Lung (tissue), 17 donors: ENCODE measurements at places on chromosomes 3 and 15.

DNA sequence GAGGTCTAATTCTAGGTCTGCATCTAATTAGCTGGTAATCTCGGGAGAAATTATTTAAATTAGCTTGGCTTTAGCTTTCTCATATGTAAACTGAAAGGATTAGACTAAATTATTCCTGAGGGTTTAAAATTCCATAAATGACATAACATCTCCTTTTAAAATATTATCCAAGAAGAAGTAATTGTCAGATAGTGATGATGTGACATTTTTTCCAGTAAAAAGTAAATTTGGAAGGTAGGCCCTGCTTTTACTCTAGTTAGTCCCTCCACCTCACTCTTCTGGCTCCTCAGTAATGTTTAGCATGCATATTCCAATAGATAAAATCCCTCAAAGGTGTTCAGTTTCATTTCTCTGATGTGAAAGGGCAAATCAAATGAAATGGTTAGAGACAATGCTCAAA, 215.7 kb downstream of the FHIT start:
- no peak for DNase-seq

- DNase-seq, result no peak
Measured at GRCh38 chr3:121768452-121768851, 18.9 kb upstream of the GOLGB1 start.

- DNase-seq, result no peak
Measured at GRCh38 chr15:71349336-71349735, 234.1 kb downstream of the THSD4 start.

- DNase-seq, result no peak
Measured at GRCh38 chr3:82939491-82940097, 1178.1 kb upstream of the GBE1 start.

- no peak for DNase-seq
Measured at GRCh38 chr15:80090879-80091503, 31.5 kb downstream of the ZFAND6 start.

GRCh38 chr15:100716456-100717085, 114.2 kb downstream of the ASB7 start:
- no peak for DNase-seq

DNA sequence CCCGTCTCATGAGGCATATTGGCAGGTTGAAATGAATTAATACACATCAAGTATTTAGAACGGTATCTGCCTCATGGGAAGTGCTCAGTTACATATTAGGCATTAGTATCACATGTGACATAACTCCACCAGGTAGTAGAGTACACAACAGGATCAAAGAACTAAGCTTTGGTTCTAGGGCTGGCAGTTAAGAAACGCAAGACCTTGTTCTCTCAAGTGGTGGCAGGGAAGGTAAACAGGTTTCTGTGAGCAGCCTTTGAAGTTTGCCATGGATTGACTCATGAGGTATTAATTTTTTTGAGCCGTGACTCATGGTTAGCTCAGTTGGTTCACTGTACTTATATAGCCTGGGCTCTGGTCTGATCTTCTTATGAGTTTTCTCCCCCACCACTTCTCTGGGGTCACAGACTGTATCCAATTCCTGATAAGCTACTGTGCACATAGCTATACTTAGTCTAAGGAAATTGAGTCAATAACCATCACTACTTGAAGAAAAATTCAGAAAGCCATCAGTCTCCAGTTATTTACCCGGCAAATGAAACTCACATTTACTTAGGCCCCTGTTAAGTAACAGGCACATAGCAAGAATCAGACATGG, 155.6 kb upstream of the STT3B start:
- DNase-seq, result peak; percentile 82

GRCh38 chr3:112463250-112463649, 36.0 kb downstream of the BTLA start:
- no peak for DNase-seq

DNA sequence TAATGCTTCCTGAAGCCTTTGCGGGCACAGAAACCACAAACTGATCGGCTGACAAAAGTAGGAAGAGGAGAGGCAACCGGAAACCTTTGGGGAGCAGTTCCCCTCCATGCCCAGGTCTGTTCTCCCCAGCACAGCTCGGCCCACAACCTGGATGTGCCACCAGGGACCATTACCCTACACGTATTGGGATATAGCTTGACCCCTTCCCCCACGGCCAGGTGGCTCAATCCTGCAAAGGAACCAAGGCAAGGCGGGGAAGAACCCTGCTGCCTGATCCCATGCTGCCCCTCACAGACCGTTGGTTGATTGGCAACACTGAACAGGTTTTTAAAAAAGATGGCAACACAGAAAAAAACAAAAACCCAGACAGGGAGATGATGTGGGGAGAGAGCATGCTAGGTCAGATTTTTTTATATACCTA, 19.7 kb upstream of the TCAIM start:
- DNase-seq, result no peak

GRCh38 chr3:14689247-14689980, 14.5 kb downstream of the C3orf20 start:
- no peak for DNase-seq

GRCh38 chr3:165133188-165133899, 55.0 kb upstream of the SI start:
- DNase-seq, result no peak

DNA sequence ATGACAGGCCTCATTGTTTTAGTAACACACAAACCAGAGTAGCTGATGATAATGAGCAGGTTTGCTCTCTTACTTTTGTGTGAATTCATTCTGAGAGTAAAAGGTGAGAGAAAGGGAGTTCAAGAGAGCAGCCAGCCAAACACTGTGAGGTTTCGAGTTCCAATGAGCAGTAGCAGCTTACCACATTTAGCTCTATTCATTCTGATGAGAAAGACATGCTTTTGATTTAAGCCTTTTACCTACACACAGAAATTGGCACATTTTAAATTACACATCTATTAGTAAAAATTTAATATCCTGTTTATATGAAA, 28.0 kb downstream of the GLDN start:
- no peak for DNase-seq

GRCh38 chr3:70393881-70394612, 81.6 kb upstream of the MDFIC2 start:
- DNase-seq, result no peak

- DNase-seq, result no peak
Measured at GRCh38 chr15:89817701-89818280, 3.1 kb upstream of the ANPEP start.
